ENCODE measurements at places on chromosomes 6 and 20.

- no peak for DNase-seq
Measured at GRCh38 chr6:127100510-127101140, 17.8 kb upstream of the RSPO3 start.

DNA sequence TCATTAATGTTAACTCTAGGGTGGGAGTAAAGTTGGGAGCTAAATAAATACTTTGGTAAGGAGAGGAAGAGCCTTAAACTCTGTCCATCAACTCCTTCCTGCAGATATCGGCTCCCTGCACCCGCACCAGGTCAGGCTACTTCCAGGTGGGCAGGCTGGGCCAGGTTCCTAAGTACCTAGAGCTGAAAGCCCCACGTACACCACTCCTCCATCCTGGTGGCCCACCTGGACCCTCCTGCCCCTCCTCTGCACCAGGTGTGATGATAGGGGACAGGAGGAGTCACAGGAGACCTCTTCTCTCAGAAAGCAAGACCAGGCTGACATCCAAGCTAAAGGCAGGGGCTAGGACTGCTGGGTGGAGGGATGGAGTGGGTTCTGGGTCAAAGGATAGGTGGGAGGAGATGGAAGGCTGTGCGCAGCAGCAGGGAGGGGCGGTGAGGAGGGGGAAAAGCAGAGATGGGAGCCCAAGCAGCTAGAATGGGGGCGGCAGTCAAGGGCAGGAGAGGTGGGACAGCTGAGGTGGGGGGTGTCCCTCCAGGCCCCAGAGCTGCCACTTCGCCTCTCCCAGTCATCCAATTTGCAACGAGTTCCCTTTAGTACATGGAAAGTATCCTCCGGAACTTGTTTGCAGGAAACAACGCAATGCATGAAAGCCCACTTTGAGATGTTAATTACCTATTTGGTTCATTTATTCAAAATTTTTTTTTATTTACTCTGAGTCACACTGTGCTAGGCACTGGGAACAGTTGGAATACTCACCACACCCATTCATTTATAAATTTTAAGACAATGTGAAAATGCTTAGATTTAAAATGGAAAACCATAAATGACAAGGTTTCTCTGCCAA lies 15.2 kb upstream of the TOX2 start:
- DNase-seq, result no peak

DNA sequence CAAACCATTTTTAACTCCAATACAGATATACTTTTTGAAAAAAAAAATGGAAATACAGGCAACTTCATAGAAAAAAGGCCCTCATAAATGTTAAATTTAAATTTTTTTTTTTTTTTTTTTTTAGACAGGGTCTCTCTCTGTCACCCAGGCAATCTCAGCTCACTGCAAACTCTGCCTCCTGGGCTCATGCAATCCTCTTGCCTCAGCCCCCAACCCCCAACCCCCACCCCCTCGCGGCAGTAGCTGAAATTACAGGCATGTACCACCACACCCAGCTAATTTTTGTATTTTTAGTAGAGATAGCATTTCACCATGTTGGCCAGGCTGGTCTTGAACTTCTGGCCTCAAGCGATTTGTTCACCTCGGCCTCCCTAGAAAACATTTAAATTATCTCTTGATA lies 12.8 kb upstream of the ULBP3 start:
- no peak for DNase-seq

- no peak for DNase-seq
Measured at GRCh38 chr6:32188381-32189068, 1.5 kb downstream of the PBX2 start.

- peak; percentile 90 for DNase-seq
Measured at GRCh38 chr20:47150403-47151152, 205.9 kb downstream of the ZMYND8 start.

GRCh38 chr6:28807682-28808280 lies 116.0 kb downstream of the TRIM27 start:
- peak; percentile 48 for DNase-seq

GRCh38 chr20:1845163-1845523 lies 50.1 kb upstream of the SIRPA start:
- DNase-seq, result no peak

GRCh38 chr6:139175389-139175948 lies 40.6 kb downstream of the HECA start:
- no peak for DNase-seq

- DNase-seq, result no peak
Measured at GRCh38 chr6:115668781-115669180, 391.9 kb downstream of the FRK start.

DNA sequence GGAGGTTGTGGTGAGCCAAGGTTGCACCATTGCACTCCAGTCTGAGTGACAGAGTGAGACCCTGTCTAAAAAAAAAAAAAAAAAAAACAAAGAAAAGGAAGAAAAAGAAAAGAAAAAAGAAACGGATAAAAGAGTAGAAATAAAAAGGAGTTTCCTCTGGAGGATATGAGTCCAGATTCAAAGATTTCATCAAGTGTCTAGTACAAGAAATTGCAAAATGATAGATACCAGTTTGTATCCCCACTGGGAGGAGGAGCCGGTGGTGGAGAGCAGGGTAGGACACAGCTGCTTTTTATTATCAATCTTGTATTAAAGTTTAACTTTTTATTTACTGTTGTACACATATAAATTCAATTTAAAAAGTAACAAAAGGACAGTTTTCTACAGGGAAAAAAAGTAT lies 113.9 kb downstream of the BMP7 start:
- DNase-seq, result no peak

DNA sequence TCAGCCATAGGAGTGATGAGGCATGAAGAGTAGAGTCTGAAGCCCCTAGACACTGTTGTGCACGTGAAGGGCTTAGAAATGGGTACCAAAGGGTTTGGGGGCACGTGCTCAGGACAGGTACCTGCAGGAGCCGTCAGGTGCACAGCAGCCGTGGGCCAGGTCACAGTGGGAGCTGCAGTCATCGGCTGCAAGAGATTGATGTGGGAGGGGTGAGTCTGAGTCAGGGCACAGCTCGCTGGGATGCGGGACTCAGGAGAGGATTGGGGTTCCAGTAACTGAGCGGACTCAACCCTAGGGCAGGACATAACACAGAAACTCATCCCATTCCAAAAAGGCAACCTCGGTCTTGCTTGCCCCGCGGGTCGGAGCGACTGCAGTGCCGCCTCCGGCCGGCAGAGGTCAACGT lies 1.1 kb downstream of the DLK2 start:
- DNase-seq, result no peak

- DNase-seq, result no peak
Measured at GRCh38 chr20:31856516-31856915, 11.1 kb upstream of the FOXS1 start.

- DNase-seq, result no peak
Measured at GRCh38 chr20:45449528-45449927, 20.0 kb upstream of the WFDC2 start.

GRCh38 chr6:152004036-152004566 lies 196.6 kb downstream of the ESR1 start:
- no peak for DNase-seq

- DNase-seq, result no peak
Measured at GRCh38 chr20:11965602-11966001, 47.9 kb downstream of the BTBD3 start.

Measured in testis (tissue), 5 donors.